ENCODE measurements at places on chromosomes 1 and 21. TPM values are rescaled to one million over a fixed set of nuclear protein-coding genes. Genes with fewer than 3 reads are reported as not detected.

Gene RXRG
- total RNA-seq = not detected

Gene CLCA2
- total RNA-seq = 379 TPM

Gene CHRM3
- 3.6 TPM for total RNA-seq

Gene MAP3K21
- total RNA-seq = 8.4 TPM

Gene ASAP3
- 31.6 TPM for total RNA-seq

Gene OPRD1
- total RNA-seq = not detected

Gene NUDT4B
- 24.6 TPM for total RNA-seq

Gene ADORA1
- total RNA-seq = 0.64 TPM

Gene TCP10L
- total RNA-seq = not detected

Gene YIPF1
- 17.2 TPM for total RNA-seq

Gene SPATA45
- not detected for total RNA-seq

Gene ITGB3BP
- 22.3 TPM for total RNA-seq

Gene CCDC17
- total RNA-seq = 3.6 TPM

Gene S100A16
- total RNA-seq = 1,372 TPM

Gene TMEM61
- total RNA-seq = 1.0 TPM

Gene ADAMTS4
- 1.3 TPM for total RNA-seq

Gene TTC22
- 122 TPM for total RNA-seq

DNA sequence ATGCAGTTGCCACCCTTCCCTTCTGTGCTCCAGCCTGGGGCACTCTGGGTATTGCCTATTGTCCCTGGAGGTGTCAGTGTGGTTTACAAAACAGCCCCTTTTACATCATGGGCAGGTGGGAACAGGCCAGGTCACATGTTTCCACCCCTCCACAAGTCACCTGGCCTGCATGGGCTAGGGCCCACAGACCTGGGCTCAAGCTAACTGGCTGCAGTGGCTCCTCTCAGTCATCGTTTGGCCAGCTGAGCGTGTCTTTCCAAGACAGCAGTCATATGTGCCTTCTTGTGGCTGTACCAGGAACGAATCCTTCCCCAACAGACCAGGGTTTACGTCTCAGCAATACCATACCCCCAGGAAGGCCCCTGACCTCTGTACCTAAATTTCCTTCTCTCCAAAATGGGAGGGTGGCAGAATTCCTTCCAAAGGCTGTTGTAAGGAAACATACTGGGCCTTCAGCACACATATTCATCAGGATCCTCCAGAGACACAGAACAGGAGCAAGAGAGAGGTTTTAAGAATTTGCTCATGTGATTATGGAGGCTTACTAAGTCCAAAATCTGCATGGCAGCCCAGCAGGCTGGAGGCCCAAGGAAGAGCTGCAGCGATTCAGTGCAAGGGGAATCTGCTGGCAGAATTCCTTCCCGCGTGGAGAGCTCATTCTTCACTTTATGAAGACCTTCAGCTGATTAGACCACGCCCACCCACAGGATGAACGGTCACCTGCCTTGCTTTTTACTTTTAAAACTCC, 10.6 kb upstream of the TAS1R2 start:
- H3K27me3 ChIP-seq = no peaks in the 10 kb centered on the region
- no peak for DNase-seq
- no peaks in the 10 kb centered on the region for H3K36me3 ChIP-seq
- no peak overlapping the region for H3K27ac ChIP-seq

- H3K27ac ChIP-seq = no peak overlapping the region
- no peaks in the 10 kb centered on the region for H3K4me1 ChIP-seq
- no peak for DNase-seq
- H3K4me3 ChIP-seq = no peak overlapping the region
Measured at GRCh38 chr1:3261007-3261968, 192.3 kb downstream of the PRDM16 start.

GRCh38 chr1:47774986-47775834, 222.0 kb downstream of the TRABD2B start:
- no peak overlapping the region for H3K27ac ChIP-seq
- H3K4me3 ChIP-seq = no peak overlapping the region
- no peaks in the 10 kb centered on the region for H3K4me1 ChIP-seq
- H3K27me3 ChIP-seq = no peaks in the 10 kb centered on the region
- no peaks in the 10 kb centered on the region for H3K36me3 ChIP-seq

DNA sequence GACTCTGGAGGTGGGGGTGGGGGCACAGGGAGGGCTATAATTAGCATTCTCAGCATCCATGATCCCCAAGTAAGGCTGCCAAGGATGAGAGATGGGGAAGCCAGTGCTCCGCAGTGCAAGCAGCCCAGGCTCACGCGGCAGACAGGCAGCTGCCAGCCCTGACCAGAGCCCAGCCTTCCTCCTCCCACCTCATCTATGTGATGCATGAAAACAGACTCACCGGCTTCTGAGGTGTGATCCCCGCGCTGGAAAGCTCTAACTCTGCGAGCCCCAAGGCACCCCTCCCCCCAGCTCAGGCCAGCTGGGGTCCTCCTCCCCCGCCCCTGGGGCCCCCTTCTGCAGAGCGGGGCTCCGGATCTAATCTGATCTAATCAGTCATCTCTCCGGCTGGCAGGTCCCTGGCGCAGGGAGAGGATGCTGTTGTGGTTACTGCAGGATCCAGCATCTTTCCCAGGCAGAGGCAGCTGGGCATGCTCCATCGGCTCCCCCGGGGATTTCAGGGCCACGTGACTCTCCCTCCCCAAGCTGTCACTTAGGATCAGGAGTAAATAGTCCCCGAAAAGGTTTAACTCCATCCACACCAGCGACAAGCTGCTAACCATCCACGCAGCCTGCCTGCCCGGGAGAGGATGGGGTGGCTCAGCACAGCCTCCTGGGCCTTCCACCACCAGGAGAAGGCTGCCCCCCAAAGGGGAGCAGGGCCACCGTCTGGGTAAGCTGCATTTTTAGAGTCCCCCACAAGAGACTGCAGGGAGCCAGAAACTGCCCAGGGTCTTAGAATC, at the start of gene PLEKHA6:
Gene PLEKHA6, minus strand, starts transcription at position 456 of the 782 bp plus-strand sequence. CDS start 86,202 bp downstream, outside the sequence.
- no peaks in the 10 kb centered on the region for H3K36me3 ChIP-seq
- peaks cover 21% of the 10 kb centered on the region for H3K27me3 ChIP-seq

GRCh38 chr1:59680044-59680443, 134.7 kb upstream of the HOOK1 start:
- no peak overlapping the region for H3K27ac ChIP-seq
- DNase-seq = no peak
- H3K36me3 ChIP-seq = no peaks in the 10 kb centered on the region
- no peaks in the 10 kb centered on the region for H3K27me3 ChIP-seq

- DNase-seq = no peak
- no peaks in the 10 kb centered on the region for H3K36me3 ChIP-seq
- no peak overlapping the region for H3K27ac ChIP-seq
- H3K4me1 ChIP-seq = no peaks in the 10 kb centered on the region
- H3K4me3 ChIP-seq = no peak overlapping the region
Measured at GRCh38 chr1:107976431-107976830, 11.5 kb upstream of the VAV3 start.

DNA sequence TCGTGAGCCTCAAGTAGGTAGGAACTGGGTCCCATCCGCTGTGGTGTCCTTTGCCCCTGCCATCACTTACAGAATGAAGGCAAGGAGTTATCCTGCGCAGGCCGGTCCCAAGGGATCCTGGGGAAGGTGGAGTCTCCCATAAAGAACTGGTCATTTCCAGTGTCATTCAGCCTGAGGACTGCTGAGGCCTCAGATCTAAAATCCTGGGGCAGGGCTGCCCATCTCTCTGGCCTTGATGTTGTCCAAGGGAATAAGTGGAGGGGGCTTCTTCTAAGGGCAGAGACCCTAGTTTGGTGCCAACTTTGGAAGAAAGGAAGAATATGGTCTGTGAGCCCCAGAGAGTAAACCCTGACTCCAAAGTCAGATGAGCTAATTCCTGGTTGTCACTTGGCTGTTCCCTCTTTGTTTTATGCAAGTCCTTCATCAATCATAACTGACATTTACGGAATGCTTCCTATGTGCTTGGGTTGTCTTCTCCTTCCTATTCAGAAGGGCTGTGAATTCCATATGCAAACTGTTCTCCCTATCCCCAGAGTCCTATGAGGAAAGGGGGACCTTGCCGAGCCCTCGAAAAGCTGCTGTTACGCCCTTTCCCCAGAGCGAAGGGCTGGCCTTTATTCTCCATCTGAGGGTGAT, 6.9 kb downstream of the IFI6 start:
- DNase-seq = no peak
- no peaks in the 10 kb centered on the region for H3K36me3 ChIP-seq
- no peak overlapping the region for H3K4me3 ChIP-seq
- no peaks in the 10 kb centered on the region for H3K27me3 ChIP-seq
- no peak overlapping the region for H3K27ac ChIP-seq

DNA sequence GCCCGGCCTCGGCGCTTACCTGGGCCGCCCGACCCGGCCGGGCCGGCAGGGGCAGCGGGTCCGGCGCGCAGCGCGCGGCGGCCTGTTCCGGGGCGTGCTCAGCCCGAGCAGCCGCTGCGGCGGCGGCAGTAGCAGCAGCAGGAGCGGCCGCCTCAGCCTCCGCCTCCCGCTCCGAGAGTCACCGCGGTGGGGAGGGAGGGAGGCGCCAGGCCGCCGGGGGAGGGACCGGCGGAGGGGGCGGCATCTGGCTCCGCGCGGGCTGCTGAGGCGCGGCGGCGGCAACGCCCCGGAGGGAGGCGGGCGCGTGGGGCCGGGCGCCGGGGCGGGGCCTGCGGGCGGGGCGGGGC, at the start of gene CTNNBIP1:
Gene CTNNBIP1, minus strand, starts transcription at position 194 of the 347 bp plus-strand sequence. CDS start 38,205 bp downstream, outside the sequence.
- H3K36me3 ChIP-seq = no peaks in the 10 kb centered on the region
- DNase-seq = no peak
- H3K4me1 ChIP-seq = peaks cover 26% of the 10 kb centered on the region
- peak within 1 kb of the TSS; percentile 88 for H3K4me3 ChIP-seq
- peak within 1 kb of the TSS; percentile 99 for H3K27ac ChIP-seq

- DNase-seq = no peak
- no peaks in the 10 kb centered on the region for H3K27me3 ChIP-seq
- H3K27ac ChIP-seq = no peak overlapping the region
- no peak overlapping the region for H3K4me3 ChIP-seq
Measured at GRCh38 chr1:107464827-107465226, 324.0 kb downstream of the NTNG1 start.

DNA sequence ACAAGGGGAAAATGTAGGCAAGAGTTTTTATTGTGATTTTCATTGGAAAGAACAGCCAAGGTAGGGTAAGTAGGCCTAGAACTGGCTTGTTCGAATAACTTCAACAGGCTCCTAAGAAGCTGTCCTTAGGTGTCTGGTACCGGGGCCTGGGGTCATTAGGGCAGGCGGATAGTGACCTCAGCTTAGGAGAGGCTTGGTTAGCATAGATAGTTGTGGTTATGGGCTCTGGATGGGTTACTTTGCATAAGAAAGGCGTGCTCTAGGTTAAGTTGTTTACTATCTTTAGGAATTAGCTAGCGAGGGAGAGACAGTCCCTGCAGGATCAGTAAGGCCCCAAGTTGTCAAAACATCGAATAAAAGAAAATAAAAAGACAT, 20.7 kb upstream of the HPCAL4 start:
- no peaks in the 10 kb centered on the region for H3K4me1 ChIP-seq
- DNase-seq = no peak
- no peak overlapping the region for H3K27ac ChIP-seq
- H3K27me3 ChIP-seq = peaks cover 50% of the 10 kb centered on the region
- no peak overlapping the region for H3K4me3 ChIP-seq

DNA sequence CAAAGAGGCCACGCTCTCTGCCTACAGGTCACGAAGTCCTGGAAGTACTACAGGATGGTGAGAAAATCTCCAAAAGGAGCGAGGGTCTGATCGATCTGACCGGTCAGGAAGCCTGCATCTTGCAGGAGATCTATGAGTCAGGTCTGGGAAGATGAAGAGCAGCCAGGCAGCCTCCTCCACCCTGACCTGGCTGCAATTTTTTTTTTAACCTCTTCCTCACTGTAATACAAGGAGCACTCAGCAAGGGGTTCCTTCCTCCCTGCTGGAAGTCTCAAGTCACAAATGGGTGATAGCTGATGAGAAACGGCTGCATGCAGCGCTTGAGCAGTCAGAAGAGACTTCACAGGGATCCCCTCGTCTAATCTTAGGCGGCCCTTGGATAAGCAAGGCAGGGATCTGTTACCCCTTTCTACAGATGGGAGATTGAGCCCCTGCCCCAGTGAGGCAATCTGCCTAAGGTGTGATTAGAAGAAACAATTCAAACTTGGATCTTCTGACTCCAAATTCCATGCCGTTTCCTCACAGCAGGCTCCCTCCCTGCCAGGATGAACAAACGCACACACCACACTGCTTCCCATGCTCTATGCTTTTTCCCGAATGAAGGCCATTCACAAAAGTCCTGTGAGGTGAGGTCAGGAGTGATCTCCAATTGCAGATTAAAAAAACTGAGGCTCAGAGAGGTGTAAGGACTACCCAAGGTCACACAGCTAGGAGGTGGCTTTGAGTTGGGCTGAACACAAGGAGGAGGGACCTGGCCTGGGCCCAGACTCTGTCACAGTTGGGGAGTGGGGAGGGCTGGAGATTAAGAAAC, 48.3 kb downstream of the ECE1 start:
- no peak overlapping the region for H3K4me3 ChIP-seq
- no peaks in the 10 kb centered on the region for H3K4me1 ChIP-seq
- no peaks in the 10 kb centered on the region for H3K27me3 ChIP-seq
- peaks cover 37% of the 10 kb centered on the region for H3K36me3 ChIP-seq

DNA sequence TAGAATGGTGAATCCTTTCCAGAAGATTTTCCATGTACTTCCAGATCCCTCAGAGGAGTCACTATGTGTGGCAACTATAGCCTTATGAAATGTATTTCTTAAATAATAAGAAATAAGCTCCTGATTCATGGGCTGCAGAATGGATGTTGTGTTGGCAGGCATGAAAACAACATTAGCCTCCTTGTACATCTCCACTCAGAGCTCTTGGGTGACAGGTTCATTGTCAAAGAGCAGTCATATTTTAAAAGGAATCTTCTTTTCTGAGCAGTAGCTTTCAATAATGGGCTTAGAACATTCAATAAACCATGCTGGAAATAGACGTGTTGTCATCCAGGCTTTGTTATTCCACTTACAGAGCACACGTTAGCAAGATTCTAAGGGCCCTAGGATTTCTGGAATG, 96.6 kb downstream of the CDC7 start:
- no peaks in the 10 kb centered on the region for H3K27me3 ChIP-seq
- H3K4me3 ChIP-seq = no peak overlapping the region
- no peak for DNase-seq
- H3K36me3 ChIP-seq = no peaks in the 10 kb centered on the region
- no peak overlapping the region for H3K27ac ChIP-seq

GRCh38 chr1:160086456-160086892, 5.1 kb downstream of the KCNJ9 start:
- H3K27ac ChIP-seq = no peak overlapping the region
- no peaks in the 10 kb centered on the region for H3K36me3 ChIP-seq
- peaks cover 9% of the 10 kb centered on the region for H3K4me1 ChIP-seq
- no peak overlapping the region for H3K4me3 ChIP-seq

GRCh38 chr1:6730880-6731279, 29.3 kb upstream of the DNAJC11 start:
- H3K27me3 ChIP-seq = no peaks in the 10 kb centered on the region
- no peak for DNase-seq
- H3K27ac ChIP-seq = no peak overlapping the region
- H3K4me1 ChIP-seq = no peaks in the 10 kb centered on the region
- no peak overlapping the region for H3K4me3 ChIP-seq

GRCh38 chr1:228000836-228001563, 5.8 kb upstream of the WNT3A start:
- H3K4me1 ChIP-seq = peaks cover 20% of the 10 kb centered on the region
- no peak overlapping the region for H3K4me3 ChIP-seq
- no peaks in the 10 kb centered on the region for H3K36me3 ChIP-seq
- no peak for DNase-seq
- no peak overlapping the region for H3K27ac ChIP-seq

Data from esophagus squamous epithelium (tissue), 5 donors.